ENCODE measurements at places on chromosomes 3 and 15.
A peak's percentile ranks its signal among the peaks of the same experiment; 100 is the strongest.

DNA sequence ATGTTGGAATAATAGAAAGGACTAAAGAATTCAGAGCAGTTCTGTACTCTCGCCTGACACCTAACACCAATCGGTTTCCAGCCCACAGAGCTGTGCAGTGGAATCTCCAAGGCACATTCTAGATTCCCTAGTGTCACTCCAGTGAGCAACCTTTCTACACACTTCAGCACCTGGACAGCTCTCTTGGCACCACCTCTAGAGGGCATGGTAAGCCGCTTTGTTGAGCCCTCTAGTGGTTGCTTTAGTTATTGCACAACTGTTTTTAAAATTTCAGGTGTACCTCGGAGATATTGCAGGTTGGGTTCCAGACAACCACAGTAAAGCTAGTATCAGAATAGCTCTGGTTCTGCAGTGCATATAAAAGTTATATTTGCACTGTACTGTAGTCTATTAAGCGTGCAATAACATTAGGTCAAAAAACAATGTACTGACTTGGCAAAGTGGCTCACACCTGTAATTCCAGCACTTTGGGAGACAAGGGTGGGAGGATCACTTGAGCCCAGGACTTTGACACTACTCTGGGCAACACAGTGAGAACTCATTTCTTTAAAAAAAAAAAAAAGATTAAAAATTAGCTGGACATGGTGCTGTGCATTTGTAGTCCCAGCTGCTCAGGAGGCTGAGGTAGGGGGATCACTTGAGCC lies 26.5 kb upstream of the ERC2 start:
- peak; percentile 67 for DNase-seq

DNA sequence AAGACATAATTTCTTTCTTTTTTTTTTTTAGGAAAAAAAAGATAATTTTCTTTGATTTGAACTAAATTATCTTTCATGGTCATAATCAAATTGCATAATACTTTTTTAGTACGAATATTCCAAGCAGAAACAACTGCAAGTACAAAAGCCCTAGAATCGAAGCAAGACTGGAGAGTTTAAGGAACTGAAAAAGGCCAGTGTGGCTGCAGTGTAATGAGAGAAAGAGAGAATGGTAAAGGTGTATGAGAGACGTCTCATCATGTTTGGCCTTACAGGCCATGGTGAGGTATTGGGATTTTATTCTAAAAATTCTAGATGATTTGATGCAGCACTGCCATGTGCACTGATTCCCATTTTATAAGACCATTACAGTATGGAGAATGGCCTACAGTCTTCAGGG lies 180.9 kb downstream of the SUCNR1 start:
- DNase-seq, result no peak

GRCh38 chr3:50243543-50243895 lies 7.5 kb downstream of the GNAI2 start:
- no peak for DNase-seq

DNA sequence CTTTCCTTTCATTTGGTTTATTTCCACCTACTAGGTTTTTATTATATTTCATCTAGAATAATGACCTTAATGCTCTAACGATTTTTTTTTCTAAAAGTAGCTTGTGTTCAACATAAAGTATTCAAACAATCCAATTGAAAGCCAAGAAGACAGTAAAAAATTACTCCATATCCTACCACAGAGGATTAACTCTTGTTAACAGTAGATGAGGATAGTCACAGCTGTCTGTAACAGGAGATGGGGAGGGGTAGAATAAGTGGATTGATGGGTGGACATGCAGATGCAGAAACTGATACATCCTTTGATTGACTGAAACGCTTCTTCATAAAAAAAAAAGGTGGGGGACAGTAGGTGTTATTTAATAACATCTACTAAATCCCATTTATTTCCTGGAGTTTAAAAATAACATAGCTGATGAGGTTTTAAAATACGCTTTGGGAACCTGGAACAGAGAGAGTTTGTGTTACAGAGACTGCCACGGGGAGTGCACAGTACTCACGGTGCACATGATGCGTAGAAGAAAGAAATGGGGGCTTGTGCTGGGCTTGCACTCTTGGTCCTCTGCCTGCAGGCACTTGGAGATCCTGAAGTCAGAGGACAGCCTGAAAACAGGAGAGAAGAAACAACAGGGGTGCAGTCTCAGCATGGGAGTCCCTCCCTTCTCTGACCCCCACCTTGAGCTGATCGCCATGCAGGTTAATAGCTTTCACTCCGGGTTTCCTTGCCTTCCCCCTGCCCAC lies 226.7 kb downstream of the THSD4 start:
- no peak for DNase-seq

DNA sequence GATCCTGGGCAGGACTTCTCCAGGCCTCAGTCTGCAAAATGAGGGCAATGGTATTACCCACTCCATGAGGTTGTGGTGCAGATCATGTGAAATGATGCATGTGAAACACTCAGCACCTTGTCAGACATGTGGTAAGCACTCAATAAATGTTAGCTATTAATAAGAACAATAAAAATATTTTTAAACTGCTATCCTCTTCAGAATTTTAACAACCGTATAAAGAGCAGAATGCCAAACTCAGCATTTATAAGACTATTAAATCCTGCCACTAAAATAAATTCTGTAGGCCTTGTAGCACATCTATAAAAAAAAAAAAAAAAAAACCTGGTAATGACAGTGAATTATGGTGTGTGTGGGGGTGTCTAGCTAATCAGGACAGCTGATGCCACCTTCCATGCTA lies 213.9 kb upstream of the UMPS start:
- DNase-seq, result no peak

DNA sequence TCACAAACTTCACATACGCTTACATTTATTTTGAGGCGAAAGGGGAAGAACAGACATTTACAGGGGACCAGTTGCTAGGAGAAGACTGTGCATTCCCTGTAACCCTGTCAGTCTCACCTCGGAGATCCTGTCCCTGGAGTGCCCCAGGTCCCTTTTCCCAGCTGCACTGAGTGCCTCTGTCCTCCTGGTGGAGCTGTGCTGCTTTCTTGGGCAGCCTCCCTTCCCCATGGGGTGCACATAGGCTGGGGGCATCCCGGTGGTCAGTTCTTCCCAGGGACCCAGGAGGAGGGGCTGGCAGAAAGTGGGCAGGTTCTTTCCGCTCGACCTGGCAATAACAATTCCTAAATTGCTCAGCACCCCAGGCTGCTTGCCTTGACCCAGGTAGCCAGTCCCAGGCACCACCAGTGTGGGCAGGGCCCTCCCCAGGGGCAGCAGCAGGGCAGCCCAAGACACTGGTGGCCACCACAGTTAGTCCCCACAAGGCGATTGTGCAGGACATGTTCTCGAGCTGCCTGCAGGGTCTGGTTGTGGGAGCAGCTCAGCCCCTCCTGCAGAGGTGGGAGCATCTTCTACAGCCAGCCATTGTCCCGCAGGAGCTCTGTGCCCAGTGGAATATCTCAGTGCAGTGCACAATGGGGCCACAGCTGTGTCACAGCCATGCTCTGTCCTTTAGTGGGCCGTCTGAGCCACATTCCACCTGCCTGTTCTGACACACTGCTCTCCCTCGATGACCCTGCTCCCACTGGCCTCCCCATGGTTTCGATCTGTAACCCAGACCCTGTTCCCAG lies 36.3 kb downstream of the APBA2 start:
- DNase-seq, result no peak

GRCh38 chr3:122101646-122102045 lies 46.5 kb downstream of the CD86 start:
- peak; percentile 83 for DNase-seq

DNA sequence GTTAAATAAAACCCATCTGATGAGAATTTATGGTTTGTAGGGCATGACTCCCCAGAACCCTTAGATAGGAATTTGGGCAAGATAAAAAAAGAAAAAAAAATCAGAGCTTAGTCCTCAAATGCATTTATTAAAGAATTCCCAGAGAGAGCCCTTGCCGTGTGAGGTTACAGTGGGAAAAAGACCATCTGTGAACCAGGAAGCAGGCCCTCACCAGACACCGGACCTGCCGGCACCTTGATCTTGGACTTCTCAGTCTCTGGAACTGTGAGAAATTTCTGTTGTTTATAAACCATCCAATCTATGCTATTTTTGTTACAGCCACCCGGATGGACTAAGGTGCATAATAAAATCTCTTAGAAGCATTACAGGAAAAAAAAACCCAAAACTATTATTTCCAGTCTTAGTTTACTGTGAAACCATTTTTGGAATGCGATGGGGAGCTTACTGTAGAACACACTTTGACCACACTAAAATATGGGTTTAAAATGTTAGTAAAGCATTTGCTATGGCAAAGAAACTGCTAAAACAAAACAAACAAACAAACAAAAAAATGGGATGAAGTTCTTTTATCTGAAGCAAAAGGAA lies 72.2 kb downstream of the LEKR1 start:
- DNase-seq, result no peak

DNA sequence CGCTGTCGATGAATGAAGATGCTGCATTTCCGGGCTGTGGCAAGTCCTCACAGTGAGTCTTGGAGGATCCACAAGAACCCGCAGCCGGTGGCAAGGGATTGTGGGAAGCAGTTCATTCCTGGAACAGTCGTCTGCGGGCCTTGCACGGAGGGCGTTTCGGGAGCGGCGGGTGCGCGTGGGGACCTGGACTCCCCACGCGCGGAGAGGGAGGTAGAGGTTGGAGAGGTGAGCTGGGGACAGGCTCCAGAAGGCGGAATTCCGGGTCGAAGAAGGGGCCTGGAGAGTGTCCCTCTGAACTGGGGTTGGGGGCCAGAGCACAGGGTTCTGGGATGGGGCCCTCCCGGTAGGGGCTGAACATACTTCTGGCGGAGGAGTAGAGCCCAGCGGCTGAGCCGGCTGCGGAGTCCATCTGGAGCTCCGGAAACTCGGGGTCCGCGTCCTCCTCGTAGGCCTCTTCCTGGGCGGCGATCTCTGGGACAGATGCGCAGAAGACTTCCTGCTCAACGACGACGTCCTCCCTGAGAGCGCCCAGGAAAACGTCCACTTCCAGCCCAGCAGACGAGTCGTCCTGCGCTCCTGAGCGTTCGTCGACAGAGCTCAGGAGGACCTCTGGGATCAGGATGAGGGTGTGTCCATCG lies 593 bp downstream of the PRR23A start:
- no peak for DNase-seq

GRCh38 chr15:100972975-100973350 lies 53.8 kb downstream of the LRRK1 start:
- DNase-seq, result no peak

GRCh38 chr15:77616072-77616471 lies 16.6 kb downstream of the LINGO1 start:
- DNase-seq, result no peak

- DNase-seq, result no peak
Observed at GRCh38 chr3:25021816-25022215, 406.2 kb upstream of the RARB start.

DNA sequence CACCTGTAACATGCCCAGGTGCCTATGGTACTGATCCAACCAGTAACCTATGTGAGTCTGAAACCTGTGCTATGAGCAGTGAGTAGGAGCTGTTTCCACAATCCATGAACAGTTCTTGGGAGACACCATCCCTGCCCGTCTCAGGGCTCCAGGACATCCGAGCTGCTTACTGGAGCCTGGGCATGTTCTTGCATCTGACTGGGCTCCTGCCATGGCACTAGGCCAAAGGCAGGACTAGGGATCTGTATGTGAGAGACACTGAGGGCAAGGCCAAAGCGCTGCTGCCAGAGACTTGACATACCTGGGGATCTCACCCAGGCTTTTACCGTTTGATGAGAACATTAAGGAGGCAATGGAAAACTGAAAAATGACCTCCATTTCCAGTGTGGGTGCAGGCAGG lies 59.8 kb downstream of the WDR76 start:
- no peak for DNase-seq

DNA sequence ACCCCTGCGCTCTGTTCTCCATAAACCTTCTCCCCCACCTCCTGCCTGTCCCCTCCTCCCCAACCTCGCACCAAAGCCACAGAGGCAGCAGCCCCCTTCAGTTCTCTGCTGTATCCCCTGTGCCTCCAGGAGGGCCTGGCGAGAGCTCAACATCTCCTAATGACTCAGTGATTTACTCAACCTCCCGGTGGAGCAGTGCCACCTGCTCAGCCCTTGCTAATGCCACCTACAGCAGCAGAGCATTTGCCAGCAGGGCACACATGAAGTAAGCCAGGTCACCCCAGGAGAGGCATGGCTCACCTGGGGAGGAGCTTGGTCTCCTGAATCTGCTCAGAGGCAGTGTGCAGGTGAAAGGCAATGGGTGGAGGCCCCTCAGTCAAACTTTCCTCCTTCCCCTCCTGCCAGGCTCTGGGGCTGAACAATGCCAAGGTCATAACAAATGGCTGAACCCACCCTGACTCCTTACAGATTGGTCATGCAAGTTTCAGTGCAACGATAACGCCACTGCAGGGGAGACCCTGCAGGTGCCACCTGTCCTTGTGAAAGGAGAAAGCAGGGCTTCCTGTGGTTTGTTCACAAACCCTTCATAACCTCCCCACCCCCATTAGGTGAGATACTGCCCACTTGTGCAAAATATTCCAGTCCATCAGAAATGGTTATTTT lies 19.8 kb downstream of the TRPM1 start:
- DNase-seq, result peak; percentile 72

- DNase-seq, result no peak
Observed at GRCh38 chr15:74384881-74385643, 17.6 kb upstream of the CYP11A1 start.

DNA sequence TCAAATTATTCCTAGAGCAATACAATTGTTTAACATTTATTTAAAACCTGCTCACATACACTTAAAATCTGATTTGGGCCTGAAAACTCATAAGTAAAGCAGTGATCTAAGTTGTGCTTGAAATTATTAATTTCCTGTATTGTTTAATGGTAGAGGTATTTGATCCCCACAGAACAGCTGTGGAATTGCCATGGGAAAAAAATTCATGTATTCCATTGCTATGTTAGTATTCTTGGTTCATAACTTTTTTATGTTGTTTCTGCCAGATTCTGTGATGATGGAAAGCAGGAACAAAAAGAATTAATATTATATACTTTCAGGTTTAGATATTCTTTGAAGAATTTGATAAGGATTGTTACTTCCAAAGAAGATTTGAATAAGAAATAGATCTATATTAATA lies 831.5 kb upstream of the NR2F2 start:
- DNase-seq, result no peak

DNA sequence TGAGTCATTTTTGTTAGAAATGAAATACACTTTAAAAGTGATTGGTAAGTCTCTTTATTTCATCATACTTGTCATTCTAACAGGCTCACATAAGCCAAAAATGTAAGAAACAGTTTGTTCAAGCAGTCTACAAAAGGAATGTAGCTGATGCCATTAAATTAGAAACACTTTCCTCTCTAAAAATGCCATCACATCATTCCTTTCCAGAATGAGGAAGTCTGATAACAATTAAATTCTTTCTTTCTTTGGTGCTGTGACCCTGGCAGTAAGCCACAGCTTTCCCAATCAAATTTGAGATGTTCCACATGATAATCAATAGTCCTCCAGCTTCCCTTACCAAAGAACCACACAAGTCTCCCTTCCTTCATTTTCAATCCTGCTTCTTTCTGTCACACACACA lies 9.4 kb upstream of the P2RY1 start:
- no peak for DNase-seq

- DNase-seq, result peak; percentile 28
Observed at GRCh38 chr3:129505341-129505740, 23.1 kb upstream of the RHO start.

Data from NCI-H2081 (cell line).